Cardiac septum (tissue), 1 donor: ENCODE measurements at places on chromosomes 2 and 18. TPM values are rescaled to one million over a fixed set of nuclear protein-coding genes. Genes with fewer than 3 reads are reported as not detected.

DNA sequence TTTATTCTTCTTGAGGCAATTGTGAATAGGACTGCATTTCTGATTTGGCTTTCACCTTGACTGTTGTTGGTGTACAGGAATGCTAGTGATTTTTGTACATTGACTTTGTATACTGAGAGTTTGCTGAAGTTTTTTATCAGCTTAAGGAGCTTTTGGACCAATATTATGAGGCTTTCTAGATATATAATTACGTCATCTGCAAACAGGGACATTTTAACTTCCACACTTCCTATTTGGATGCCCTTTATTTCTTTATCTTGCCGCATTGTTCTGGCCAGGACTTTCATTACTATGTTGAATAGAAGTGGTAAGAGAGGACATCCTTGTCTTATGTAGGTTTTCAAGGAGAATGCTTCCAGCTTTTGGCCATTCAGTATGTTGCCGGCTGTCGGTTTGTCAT is 425.4 kb upstream of the CHAC2 start:
- DNase-seq: no peak

- DNase-seq: no peak
Observed at GRCh38 chr2:196131949-196132925, 39.1 kb downstream of the STK17B start.

GRCh38 chr2:27379836-27380625 is 503 bp downstream of the ZNF513 start:
- DNase-seq: peak; percentile 86

The QPCT gene
- total RNA-seq: 5.2 TPM

DNA sequence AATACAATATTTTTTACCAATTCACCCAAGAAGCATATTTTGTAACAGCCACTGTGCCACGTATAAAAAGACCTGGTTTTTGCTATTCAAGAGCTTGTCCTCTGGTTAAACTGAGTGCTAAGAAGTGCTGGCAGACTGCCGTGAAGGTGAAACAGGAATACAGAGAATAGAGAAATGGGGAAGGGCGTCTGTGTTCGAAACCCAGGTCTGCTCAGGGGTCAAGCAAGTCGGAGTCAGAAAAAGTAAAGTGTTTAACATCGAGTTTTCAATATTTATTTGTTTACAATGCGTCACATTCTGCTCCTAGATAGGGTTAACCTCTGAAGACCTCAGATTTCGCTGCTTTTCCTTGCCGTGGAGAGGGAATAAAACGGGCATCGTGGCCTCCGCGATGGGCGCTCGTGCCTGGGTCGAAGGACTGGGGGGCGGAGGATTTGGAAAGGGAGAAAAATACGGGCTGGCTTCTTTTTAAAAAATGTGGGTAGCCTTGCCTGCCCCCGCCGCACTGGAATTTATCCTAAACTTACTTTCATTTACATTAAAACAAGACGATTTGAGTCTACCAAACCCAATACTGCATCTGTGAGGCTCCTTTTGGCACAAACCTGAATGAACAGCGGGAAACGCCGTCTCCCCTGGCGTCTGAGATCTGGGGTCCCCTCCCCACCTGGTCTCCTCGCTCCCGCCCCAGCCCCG is 1.1 kb upstream of the SNTG2 start:
- no peak for DNase-seq
